MV-4-11 (cell line): ENCODE measurements at places on chromosomes 16 and 17.

- DNase-seq, result peak; percentile 54
Measured at GRCh38 chr16:1823821-1824220, 2.8 kb downstream of the HAGH start.

GRCh38 chr16:2058420-2058819 is 10.6 kb downstream of the TSC2 start:
- no peak for DNase-seq

- DNase-seq, result no peak
Measured at GRCh38 chr16:19751478-19752385, 33.7 kb downstream of the IQCK start.

- DNase-seq, result no peak
Measured at GRCh38 chr16:85570213-85570734, 42.8 kb upstream of the GSE1 start.

DNA sequence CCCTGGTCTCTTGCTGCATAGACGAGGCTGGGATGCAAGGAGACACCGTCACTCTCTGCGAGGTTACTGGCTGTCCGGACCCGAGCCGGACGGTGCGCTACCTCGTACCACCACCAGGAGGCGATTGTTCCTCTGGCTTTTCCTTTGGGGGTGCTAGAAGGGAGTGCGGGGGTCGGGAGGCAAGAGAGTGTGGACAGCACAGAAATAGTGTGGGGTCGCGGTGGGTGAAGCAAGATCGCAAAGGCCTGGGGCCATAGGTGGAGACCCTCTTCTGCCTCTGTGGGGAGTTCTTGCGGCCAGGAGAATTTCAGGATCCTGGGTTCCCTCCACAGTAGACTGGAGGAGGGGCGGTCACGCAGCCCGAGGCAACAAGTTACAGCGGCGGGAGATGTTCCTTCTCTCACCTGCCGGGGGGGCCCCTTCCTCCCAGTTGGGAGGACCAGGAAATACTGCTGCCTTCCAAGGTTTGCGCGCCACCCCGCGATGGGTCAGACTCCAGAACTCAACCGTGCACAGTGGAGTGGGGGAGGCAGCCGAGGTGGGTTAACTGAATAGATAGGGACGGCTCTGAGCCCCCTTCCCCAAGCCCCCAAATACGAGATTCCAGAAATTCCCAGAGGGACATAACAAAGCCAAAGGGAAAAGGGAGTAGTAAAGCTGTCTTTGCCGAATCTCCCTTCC is 6.9 kb downstream of the PHOSPHO1 start:
- DNase-seq, result peak; percentile 25

- no peak for DNase-seq
Measured at GRCh38 chr16:10675216-10675615, 19.5 kb downstream of the TEKT5 start.

- DNase-seq, result peak; percentile 34
Measured at GRCh38 chr16:67579686-67580085, 17.4 kb downstream of the CTCF start.

DNA sequence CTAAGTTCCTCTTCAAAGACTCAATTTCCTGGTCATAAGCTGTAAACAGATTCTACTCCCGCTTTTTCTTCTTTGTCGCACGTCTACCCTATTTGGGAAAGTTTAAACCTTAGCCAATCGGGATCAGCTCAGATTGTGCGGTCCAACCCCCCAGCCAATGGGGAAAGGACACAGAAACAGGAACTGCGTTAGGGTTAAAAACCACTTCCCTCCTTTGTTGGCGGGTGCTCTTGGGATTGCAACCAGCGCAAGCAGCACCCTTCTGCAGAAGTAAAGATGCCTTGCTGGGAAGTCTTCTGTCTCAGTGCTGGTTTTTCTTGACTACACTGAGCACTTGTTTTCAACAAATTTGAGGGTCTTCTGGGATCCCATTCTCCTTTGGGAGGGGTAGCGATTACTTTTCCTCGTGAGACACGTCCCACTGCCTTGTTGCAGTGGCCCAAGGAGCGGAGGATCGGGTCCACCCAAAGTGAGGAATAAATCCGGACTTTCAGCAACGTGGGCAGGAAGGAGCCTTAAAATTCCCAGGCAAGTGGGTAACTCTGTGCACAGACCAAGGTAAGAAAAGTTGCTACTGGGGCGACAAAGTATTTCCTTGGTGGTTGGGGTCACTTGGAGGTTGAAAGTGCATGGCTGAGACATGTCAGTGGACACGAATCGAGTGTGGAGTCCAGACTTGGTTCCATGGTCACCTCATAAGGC is 1.0 kb upstream of the YPEL3 start:
- DNase-seq, result peak; percentile 79

- no peak for DNase-seq
Measured at GRCh38 chr16:88837806-88838205, 18.9 kb downstream of the GALNS start.

GRCh38 chr17:77526259-77526711 is 385.5 kb downstream of the SEC14L1 start:
- DNase-seq, result no peak

DNA sequence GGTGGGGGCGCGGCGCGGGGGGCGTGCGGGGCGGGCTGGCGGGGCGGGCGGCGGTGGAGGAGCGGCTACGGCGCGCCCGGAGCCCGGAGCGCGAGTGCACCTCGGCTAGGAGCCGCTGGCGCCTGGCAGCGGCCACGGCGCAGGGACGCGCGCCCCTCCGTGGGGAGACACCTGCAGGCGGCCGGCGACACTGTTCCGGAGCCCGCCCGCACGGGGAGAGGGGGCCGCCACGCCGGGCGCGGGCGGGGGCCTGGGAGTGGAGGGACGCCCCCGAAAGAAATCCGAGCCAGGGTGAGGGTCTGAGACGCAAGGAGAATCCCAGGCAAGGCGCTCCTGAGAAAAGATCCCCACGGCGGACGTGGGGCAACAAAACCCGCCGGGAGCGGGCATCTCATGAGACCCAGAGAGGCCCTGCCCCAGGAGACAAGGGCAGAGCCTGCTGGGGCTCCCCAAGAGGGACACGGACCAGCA is at the start of gene GSG1L:
Gene GSG1L, minus strand, starts transcription at position 124 of the 471 bp plus-strand sequence. CDS start 290 bp downstream, outside the sequence.
- no peak for DNase-seq

- no peak for DNase-seq
Measured at GRCh38 chr16:89870440-89870839, 3.0 kb upstream of the TCF25 start.

GRCh38 chr17:79160980-79161636 is 86.5 kb downstream of the ENGASE start:
- peak; percentile 11 for DNase-seq

DNA sequence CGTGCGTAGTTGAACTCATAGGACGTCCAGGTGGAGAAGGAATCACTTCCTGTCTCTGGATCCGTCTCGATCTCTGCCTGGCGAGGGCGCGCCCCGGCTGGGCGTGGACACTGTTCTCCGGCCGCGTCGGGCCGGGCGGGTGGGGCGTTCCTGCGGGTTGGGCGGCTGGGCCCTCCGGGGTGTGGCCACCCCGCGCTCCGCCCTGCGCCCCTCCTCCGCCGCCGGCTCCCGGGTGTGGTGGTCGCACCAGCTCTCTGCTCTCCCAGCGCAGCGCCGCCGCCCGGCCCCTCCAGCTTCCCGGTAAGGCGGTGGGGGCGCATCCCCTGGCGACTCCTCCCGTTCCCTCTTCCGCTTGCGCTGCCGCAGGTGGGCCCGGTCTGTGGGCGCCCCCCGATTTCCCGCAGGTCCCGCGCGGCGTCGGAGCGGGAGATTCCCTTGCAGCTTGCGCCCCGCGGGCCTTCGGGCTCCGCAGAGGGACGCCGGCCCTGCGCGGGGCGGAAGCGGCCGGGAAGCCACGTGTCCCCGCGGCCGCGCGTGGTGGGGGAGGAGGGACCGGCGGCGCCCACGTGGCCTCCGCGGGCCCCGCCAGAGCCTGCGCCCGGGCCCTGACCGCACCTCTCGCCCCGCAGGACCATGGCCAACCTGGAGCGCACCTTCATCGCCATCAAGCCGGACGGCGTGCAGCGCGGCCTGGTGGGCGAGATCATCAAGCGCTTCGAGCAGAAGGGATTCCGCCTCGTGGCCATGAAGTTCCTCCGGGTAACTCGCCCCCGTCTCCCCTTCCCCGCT is at the start of gene NME2:
Gene NME2, plus strand, starts transcription at position 214 of the 789 bp plus-strand sequence. Its CDS starts 420 bp downstream, at position 634.
- DNase-seq, result peak; percentile 72

- DNase-seq, result no peak
Measured at GRCh38 chr16:47073223-47074155, 70.3 kb downstream of the NETO2 start.

DNA sequence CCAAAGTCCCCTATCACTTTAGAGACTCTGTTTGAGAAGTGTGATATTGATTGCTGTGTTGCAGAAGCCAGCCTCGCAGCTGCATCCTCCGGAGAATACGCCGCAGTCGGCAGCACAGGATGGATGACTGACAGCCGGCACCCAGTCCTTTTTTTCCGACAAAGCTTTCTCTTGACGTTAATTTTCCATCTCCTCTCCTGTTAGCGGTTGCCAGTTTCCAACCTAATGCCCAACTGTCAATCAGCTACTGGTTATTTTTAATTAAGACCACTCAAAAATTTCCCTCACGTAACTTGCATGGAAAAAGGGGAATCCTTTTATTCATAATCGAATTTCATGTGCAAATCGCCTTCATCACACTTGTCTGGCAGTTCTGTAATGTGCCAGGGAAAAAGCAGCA is 953.9 kb downstream of the CDH11 start:
- no peak for DNase-seq
